AG09309 (cell line): ENCODE measurements at places on chromosomes 5 and 9.

DNA sequence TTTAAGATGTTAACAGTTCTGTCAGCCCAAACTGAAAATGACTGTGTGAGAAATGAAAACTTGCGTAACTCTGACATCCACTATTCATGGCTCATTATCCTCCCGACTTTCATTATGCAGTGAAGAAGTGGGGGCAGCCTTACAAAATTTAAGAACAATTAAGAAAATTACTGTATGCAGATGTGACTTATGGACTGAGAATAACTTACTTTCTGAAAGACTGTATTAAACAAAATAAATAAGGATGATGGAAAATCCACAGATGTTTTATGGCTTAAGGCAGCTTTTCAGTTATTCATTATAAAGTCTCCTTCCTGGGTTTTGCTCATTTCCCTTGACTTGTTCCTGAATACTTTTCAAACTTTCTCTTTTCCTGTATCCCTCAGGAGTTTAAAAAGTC is 55.2 kb downstream of the GRIN3A start:
- no peak for DNase-seq

- DNase-seq, result no peak
Measured at GRCh38 chr5:61159070-61159469, 3.2 kb downstream of the SMIM15 start.

- no peak for DNase-seq
Measured at GRCh38 chr5:52452098-52452497, 335.6 kb upstream of the ITGA1 start.

DNA sequence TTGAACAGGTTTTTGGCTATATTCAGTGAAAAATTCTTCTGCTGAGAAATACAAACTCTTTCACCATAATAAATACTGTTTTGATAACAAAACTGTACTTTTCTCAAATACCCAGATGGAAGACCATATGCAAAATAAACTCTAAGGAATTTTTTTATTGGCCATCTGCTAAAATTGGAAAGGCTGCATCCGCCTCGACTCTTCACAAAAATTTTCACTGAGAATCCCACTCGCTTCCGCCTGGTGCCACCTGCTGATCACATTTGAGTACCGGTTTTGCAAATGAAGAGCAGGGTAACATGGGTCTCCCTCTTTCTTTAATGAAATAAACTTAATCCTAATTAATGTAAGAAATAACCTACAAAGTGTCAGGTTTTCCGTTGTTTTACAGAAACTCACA is 76.4 kb downstream of the TTLL11 start:
- DNase-seq, result no peak

- DNase-seq, result no peak
Measured at GRCh38 chr9:111003182-111003581, 35.1 kb downstream of the LPAR1 start.

DNA sequence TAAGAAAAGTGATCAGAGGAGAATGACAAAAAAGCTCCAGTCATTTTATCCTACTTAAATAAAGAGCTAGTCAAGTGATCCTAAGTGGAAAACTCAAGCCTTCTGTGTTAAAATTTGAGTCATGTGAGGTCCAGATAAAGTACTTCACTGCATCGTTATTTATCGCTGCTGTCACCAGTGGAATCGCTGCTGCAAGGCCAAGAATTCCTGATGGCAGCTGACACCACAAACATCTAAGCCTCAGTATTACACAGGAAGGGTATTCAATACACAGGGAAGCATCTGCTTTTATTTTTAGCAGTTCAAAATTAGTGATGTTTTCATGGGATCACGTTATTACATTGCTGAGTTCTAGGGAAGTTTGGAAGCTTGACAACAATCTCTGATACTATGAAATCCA is 190.3 kb downstream of the GOLPH3 start:
- peak; percentile 11 for DNase-seq

- no peak for DNase-seq
Measured at GRCh38 chr9:113310538-113310937, 7.4 kb upstream of the RNF183 start.
